Stimulated activated CD4-positive, alpha-beta T cell treated with anti-CD3 and anti-CD28 coated beads, TNF-alpha, amount 100 ng/mL, for 48 hours (primary cell): ENCODE measurements at places on chromosomes 12 and 14.

DNA sequence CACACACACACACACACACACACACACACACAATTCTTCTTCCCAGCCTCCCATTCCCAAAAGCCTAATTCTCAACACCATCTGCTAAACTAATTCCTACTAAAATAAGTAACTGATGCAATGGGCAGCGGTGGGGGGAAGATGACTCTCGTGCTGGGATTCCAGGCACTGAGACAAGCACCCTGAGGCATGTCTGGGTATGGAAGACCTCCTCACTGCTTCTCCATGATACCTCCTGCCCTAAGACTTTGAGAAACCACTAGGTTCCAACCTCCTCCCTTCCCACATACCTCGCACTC, 789 bp upstream of the VWF start:
- no peak for DNase-seq

DNA sequence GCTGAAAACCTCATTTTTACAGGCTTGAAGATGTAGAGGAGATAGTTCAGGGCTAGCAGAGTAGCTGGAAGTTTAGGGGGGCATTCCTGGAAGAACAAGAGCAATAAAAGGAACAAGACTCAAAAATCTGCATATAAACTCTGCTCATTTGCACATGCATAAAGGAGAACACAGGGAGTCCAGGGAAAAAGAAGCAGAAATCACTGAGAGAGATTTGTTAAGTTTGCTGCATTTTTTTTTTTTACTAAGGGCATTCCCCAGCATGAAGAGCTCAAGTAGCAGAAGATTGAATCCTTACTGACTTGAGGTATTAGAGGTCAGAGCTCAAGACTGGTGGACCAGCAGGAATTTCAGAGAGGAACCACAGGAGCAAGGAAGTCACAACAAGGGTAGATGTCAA, 28.2 kb upstream of the BCL11B start:
- no peak for DNase-seq

DNA sequence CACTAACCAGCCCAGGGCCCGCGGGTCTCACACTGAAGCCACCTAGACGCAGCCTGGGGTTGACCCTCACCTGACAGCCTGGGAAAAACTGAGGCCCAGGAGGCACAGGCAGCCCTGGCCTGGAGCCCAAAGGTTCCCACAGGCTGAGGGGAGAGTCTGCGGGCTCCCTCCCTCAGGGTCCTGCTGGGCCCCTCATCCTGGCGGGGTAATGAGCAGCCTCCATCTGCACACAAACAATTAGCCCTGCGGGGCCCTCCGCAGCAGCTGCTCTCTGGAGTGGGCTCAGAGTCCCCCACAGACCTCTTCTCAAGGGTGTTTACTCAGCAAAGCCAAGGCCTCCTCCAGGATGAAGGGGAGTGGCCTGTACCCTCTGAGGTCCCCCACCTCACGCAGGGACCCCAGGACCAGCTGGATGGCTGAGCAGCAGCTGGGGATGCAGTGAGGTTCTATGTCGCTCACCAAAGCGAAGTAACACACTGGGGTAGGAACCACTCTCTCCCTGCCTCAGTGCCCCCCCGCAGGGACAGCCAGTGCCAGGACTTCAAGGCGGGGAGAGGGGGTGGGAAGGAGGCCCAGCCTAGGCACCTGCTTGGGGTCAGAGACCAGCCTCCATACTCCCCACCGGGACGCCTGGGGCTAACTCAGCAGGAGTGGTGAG, 7.3 kb downstream of the AKT1 start:
- DNase-seq = no peak

GRCh38 chr14:66568220-66568619, 60.3 kb downstream of the GPHN start:
- DNase-seq = no peak

- DNase-seq = no peak
These were observed 17.5 kb downstream of the ZNF664 start for GRCh38 chr12:123990511-123990910.

DNA sequence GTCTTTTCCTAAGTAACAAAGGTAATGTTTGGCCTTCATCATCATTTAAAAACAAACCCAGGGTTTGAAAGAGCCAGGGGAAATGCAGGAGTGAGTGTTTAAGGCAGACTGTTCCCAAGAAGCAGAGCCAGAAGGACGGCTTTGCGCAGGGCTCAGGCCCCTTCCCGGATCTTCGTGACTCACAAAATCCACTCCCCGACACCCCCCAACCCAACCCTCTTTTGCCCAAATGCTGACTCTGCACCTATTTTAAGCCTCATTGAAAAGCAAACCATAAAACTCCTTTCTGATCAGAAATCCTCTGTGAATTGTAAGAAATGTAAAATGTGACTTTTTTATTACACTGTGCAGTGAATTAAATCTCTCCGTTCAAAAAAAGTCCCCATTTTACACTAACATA, 67.5 kb downstream of the SETD3 start:
- DNase-seq = no peak

- DNase-seq = no peak
These were observed 110.2 kb downstream of the FGD4 start for GRCh38 chr12:32509328-32510091.

- DNase-seq = no peak
These were observed 265.7 kb downstream of the SNAPC1 start for GRCh38 chr14:62027958-62028357.

- DNase-seq = peak; percentile 83
These were observed 2.4 kb upstream of the POP5 start for GRCh38 chr12:120583478-120584030.

DNA sequence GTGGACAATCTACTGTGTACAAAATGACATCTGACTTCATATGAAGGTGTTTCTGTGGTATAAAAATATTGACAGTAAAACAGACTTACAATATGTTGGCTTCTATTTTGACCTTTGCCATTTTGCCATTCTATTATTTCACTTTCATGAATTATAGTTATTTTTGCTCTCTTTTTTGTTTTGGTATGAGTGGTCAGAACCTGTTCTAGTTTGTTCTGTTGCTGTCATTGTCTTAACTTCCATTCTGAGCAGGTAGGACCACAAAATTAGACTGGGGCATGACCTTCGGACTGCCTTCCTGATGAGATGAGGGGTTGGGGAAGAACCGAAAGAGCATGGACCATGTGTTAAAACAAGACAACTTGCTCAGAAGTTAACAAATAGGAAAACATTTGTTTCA, 36.5 kb upstream of the IFNG-AS1 start:
- DNase-seq = no peak

DNA sequence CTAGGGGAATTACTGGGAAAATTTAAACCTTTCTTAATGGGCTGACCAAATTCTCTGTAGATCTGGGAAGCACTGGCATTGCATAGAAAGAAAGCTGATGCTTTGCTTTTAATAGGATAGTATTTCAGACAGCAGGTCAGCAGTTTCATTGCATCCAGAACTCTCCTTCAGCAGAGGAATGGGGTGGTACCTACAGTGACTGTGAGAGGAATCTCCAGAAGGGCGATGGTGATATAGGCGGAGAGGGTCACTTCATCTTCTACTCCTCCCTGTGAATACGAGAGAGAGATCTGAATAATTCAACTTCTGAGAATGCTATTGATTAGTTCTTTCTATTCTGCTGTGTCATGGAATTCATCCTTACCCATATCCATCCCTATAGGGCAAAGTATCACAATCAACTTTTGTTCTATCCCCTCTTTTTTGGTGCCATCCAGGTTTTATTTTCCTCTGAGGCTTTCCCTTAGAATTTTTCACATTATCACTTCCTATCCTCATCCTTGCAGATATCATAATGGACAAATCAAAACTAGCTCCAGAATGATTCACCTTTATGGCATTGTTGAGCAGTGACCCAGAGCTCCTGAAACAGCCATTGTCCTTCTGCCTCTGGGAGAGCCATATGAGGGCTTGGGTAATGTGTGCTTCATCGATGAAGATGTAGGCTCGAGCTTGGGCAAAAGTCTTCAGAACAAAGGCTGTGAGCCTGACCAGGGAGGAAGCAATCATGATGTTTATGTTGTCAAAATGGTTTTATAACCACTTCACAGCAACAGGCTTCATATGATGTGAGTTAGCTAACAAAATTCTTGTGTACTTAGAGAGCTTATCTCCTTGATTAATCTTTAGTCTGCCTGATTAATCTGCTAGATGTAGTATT, 38.3 kb downstream of the A2M start:
- no peak for DNase-seq

DNA sequence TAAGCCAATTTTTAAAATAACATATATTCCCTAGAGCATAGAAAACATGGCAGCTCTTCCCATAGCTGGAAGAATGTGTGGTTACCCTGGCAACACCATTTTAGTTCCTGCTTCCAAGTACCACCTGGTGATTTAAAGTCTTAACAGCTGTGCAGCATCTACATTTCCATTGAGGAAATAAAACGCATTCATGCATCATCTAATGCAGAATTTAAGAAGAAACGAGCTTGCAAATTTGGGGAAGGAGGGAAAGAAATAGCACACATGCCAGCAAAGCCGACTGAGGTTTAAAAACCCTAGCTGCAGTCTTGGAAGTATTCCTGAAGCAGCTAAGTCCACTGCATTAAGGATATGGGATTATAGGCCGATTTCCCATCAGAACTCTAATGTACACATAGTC, 22.8 kb upstream of the SLC38A2 start:
- DNase-seq = no peak

- no peak for DNase-seq
These were observed 21.3 kb upstream of the SRRM4 start for GRCh38 chr12:118959985-118960560.

DNA sequence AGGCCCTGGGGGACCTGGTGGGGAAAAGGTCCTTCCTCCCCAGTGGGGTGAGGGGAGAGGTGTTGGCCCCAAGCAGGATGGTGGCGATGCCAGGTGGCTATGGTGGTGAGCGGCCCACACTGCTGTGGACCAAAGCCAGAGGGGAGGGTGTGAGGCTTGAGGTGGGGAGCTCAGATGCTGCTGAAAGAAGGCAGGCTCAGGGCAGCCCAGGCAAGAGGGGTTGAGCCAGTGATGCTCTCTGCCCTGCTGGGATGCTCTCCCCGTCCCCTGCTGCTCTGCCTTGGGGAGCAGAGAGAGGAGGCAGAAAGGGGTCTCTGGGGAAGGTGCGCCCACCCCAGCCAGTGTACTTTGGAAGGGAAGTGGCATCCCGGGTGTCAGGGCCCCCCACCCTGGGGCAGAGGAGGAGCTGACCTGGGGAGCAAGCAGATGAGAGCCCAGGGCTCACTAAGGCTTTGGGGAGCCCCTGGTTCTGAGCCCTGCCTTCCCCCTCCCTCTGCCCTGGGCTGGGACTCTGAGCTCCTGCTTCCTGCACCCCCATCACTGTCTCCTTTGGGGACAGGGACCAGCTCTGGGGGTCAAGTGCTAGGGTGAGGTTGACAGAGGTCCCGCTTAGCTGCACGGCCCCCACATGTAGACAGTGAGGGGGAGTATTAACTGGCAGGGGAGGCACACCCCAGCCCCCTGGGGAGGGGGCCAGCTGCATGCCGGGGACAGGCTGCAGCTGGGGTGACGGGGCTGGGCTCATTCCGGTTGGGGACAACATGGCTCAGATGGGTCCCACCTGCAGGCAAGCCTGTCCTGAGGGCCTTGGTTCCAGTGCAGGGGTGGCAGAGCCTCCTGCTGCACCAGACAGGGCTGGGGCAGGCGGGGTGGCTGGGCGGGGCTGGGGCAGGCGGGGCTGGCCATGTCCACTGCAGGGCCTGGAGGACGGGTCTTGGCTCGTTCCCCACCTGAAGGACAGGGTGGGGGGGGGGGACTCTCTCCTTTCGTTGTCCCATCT, 124.4 kb downstream of the KIF26A start:
- no peak for DNase-seq

- DNase-seq = no peak
These were observed 250.5 kb upstream of the FKBP4 start for GRCh38 chr12:2544230-2544629.

GRCh38 chr14:74945261-74945851, 10.0 kb downstream of the PGF start:
- peak; percentile 19 for DNase-seq

GRCh38 chr12:45509621-45510020, 219.9 kb upstream of the ARID2 start:
- no peak for DNase-seq

GRCh38 chr12:59619461-59620240, 23.8 kb downstream of the SLC16A7 start:
- no peak for DNase-seq

- no peak for DNase-seq
These were observed 90.0 kb downstream of the DHRS2 start for GRCh38 chr14:23725980-23726710.

DNA sequence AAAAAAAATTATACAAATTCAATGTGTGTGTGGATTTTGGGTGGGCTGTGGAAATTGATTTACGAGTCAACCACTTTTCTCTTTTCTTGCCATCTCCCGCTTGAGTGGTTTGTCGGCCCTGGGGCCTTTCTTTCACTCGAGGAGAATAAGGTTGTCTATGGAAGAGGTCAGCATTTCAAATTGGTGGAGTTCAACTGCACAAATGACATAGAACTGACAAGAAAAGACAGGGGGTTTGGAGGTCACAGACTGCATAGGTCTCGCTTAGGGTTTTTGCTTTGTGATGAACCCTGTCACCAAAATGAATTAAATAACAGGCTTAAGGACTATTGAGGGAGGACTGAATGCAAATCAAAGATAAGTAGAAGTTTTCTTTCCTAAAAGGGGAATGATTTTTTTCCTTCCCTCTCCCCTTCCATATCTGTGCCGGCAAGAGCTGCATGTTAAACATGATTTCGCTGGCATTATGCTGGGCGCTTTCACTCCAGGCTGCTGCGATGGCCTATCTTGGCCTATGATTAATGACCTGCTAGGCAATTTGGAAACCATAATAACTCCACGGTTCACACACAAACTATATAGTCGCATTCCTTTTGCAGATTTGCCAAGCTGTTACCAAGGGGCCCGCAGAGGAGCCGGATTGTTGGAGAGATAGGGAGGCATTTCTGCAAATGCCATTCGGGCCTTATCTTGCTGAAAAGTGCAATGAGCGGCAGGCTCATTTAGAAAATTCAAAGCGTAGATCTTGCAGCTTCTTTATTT, 20.7 kb downstream of the ASCL1 start:
- no peak for DNase-seq

GRCh38 chr12:25800101-25800500, 158.4 kb upstream of the RASSF8 start:
- no peak for DNase-seq

GRCh38 chr14:60002819-60003492, 83.0 kb downstream of the LRRC9 start:
- no peak for DNase-seq

DNA sequence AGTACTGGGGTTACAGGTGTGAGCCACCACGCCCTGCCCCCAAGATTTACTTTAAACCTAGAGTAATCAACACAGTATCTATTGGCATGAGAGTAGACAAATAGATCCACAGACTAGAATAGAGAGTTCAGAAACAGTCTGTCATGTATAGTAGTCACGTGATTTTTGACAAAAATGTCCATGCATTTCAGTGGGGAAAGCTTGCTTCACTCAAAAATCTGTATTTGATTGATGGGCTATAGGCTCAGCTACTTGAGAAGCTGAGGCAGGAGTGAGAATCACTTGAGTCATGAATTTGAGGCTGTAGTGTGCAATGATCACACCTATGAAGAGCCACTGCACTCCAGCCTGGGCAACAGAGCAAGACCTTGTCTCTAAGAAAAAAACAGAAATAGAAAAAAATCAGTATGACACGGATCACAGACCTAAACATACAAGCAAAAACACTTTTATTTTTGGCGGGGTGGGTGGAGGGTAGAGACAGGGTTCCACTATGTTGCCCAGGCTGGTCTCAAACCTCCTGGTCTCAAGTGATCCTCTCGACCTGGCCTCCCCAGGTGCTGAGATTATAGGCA, 7.6 kb upstream of the ORAI1 start:
- DNase-seq = no peak

- no peak for DNase-seq
These were observed at the start of gene MYF6 for GRCh38 chr12:80707126-80707829. Gene MYF6, plus strand, starts transcription at chr12:80707634. Its CDS starts 86 bp downstream, at chr12:80707720.

GRCh38 chr12:108849660-108850059, 7.7 kb downstream of the SSH1 start:
- no peak for DNase-seq

- DNase-seq = no peak
These were observed 3.7 kb upstream of the COX8C start for GRCh38 chr14:93343266-93343665.
